Keratinocyte (primary cell): ENCODE measurements at places on chromosomes 2 and 18. TPM values are rescaled to one million over a fixed set of nuclear protein-coding genes. Genes with fewer than 3 reads are reported as not detected.

DNA sequence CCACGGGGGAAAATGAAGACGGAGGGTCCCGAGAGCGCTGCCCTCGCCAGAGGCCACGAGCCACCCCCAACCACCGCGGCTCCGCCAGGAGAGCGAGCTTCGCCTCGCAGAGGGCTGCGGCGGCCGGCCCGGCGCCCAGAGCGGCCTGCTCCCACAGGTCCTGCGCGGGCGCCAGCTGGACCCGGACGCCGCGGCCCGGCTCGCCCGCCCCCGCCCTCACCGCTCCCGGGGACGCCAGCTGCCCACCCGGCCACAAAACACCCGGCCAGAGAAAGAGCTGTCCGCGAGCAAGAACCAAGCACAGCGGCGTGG is 709 bp downstream of the PTPN2 start:
- DNase-seq = no peak
- H3K27ac ChIP-seq = peak overlapping the region; percentile 96
- H3K4me1 ChIP-seq = peaks cover 19% of the 10 kb centered on the region
- peaks cover 4% of the 10 kb centered on the region for H3K36me3 ChIP-seq

DNA sequence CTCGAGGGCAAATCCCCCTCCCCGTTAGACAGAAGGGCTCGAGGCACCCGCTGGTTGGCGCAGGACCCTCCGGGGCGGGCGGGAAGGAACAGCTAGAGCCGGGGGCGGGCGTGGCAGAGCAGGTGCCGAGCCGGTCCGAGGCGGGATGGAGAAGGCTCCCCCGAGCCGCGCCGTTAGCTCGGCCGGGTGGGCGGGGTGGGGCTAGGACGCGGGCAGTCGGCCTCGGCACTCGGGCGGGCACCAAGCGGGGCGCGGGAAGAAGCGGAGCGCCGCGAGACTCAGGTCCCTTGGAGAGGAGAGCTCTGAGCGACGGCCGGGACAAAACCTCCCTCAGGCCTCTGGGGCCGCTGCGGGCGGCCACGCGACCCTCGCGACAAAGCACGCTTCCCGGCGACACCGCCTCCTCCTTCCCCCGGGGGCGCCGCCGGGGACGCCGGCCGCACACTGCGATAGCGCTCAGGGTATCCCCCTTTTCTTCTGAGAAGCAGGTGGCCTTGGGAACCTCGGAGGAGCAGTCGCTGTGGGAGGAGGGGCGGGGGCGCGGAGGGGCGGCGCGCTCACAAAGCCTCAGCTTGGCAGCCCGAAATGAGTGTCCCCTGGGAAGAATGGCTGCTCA is 721 bp downstream of the FHOD3 start:
- peaks cover 8% of the 10 kb centered on the region for H3K4me1 ChIP-seq
- DNase-seq = no peak
- H3K4me3 ChIP-seq = peak overlapping the region; percentile 53
- H3K27ac ChIP-seq = no peak overlapping the region
- no peaks in the 10 kb centered on the region for H3K27me3 ChIP-seq
- H3K36me3 ChIP-seq = no peaks in the 10 kb centered on the region

- DNase-seq = no peak
- peak overlapping the region; percentile 78 for H3K27ac ChIP-seq
- H3K4me1 ChIP-seq = peaks cover 14% of the 10 kb centered on the region
- H3K4me3 ChIP-seq = peak overlapping the region; percentile 69
- H3K36me3 ChIP-seq = no peaks in the 10 kb centered on the region
- no peaks in the 10 kb centered on the region for H3K27me3 ChIP-seq
Observed at GRCh38 chr2:88054782-88055370, 707 bp downstream of the KRCC1 start.

DNA sequence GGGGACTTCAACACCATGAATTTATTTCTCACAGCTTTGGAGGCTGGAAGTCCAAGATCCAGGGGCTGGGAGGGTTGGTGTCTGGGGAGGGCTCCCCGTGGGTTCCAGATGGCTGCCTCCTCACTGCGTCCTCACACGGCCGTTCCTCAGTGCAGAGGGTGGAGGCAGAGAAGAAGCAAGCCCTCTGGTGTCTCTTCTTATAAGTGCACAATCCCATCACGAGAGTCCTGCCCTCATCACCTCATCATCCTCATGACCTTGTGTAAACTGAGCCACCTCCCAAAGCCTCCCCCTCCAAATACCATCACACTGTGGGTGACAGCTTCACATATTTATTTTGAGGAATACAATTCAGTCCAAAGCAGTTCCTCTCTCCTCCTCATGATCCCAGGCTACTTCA is 26.3 kb downstream of the TMEM163 start:
- H3K36me3 ChIP-seq = no peaks in the 10 kb centered on the region
- no peak for DNase-seq
- H3K27me3 ChIP-seq = no peaks in the 10 kb centered on the region

DNA sequence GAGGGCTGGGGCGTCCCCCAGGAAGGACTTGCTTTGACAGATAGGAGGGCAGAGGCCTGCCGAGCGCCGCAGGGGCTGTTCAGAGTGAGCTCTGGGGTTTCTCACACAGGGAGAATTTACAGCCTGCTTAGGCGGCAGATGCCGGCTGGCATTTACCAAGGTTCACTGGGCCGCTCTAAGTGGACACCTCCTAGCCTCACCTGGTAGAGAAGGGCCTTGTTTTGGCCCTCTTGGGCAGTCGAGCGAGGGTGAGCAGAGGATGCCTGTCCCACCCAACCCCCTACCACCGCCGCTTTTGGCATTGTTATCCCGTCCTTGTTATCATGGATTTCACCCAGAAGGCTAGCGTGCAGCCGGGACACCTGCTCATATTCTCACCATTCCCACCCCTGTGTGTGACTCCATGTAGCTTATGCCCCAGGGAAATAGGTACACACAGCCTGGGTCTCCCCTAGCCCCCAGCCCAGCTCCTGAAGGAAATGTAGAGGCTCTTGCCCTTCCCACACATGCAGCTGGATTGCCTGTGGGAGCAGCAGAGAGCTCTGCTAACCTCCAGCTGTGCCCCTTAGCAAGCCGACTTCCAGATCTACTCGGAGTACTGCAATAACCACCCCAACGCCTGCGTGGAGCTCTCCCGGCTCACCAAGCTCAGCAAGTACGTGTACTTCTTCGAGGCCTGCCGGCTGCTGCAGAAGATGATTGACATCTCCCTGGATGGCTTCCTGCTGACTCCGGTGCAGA is 52.4 kb downstream of the FAM168B start:
- H3K4me1 ChIP-seq = no peaks in the 10 kb centered on the region
- H3K4me3 ChIP-seq = no peak overlapping the region
- H3K27me3 ChIP-seq = no peaks in the 10 kb centered on the region
- H3K36me3 ChIP-seq = peaks cover 14% of the 10 kb centered on the region
- no peak overlapping the region for H3K27ac ChIP-seq

DNA sequence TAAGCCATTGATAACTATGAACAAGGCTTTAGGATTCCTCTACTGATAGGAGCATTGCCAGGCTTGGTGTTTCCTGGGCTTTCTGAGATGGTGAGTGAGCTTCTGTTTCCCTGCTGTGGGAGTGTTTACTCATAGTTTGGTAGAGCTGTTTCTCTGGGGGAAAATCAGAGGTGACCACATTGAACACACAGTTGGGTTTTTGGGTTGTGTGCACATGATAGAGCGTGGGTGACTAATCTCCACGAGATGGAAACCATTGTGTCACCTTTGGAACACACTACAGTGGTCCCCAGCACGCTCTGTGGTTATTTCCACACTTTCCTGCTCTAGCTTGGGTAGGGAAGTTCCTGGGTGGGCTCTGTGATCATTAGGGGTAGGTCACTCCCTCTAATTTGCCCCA is 5.4 kb downstream of the IL1R1 start:
- no peaks in the 10 kb centered on the region for H3K36me3 ChIP-seq
- H3K4me3 ChIP-seq = no peak overlapping the region
- no peaks in the 10 kb centered on the region for H3K4me1 ChIP-seq
- no peak overlapping the region for H3K27ac ChIP-seq

AMER3 gene
- not detected in 3 replicates for polyA plus RNA-seq

AKAIN1 gene
- polyA plus RNA-seq = not detected in 3 replicates

SPP2 gene
- 0.13 to 0.14 TPM in 2 of 3 replicates, not detected in the other for polyA plus RNA-seq

KCNK3 gene
- not detected in 3 replicates for polyA plus RNA-seq

ZSCAN30 gene
- polyA plus RNA-seq = 8.4 to 13.6 TPM (median 11.3 TPM) in 3 replicates

LRP2 gene
- polyA plus RNA-seq = not detected in 3 replicates

CDCA7 gene
- polyA plus RNA-seq = 7.6 to 30.9 TPM (median 30.1 TPM) in 3 replicates

LIPG gene
- 200 to 263 TPM (median 241 TPM) in 3 replicates for polyA plus RNA-seq
